ENCODE measurements at places on chromosomes 11 and 22.

DNA sequence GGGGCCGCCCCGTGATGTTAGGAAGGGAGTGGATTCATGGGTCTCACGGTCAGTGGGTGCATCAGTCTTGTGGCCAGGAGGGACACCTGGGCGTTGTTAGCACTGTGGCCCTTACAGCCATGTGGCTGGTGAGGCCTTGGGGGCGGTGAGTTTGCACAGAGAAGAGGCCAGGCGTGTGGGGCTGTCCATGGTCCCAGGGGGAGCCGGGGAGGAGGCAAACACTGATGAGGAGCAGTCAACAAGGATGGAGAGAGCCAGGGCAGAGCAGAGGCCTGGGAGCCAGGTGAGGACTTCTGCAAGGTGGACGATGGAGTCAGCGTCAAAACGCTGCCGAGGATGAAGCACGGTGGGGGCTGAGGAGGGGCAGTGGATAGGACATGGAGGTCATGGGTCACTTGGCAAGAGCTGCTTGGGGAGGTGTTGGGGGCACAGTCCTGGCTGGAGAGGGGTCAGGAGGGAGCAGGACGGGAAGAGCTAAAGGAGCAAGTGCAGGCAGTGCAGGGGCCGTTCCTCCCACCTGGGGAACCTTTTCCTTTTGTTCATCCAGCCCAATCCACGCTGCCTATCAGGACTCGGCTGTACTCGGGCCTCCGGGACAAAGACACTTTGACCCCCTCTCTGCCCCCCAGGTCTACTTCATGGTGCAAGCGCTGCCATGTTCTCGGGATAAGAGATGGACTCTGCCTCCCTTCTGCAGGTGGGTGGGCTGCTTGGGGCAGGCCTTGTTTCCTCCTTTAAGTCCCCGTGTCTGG, 801.1 kb downstream of the TBC1D22A start:
- no peak for DNase-seq

GRCh38 chr11:127193950-127194349, 193.4 kb upstream of the KIRREL3 start:
- DNase-seq, result no peak

DNA sequence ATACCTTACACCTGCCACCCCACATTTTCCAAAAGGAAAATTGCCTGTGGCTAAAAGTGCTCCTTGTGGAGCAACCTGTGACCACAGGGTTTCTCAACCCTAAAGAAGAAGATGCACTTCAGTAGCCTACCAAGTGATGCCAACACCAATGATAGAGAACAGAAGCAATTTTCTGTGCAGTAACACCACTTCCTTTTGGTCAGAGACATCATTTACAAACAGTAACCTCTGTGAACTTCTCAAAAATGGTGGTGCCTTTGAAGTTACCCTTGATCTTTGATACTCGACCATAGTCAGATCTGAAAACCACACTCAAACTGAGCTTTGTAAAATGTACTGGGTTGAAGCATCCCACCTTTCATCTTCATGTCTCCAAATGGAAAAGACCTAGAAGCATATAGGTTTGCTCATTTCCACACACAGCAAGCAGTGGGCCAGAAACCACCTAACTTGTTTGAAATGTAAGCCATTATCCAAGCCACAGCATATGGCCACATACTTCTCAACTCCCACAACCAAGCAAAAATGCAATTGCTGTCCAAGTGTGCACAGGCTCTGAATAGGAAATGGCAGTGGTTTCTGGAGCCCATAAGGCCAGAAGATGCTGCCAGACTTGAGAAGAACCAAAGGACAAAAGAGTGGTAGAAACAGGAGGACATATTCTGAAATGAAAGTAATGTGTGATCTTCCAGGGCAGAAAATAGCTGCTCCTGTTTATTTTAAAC, 24.3 kb downstream of the MPPED2 start:
- DNase-seq, result no peak

DNA sequence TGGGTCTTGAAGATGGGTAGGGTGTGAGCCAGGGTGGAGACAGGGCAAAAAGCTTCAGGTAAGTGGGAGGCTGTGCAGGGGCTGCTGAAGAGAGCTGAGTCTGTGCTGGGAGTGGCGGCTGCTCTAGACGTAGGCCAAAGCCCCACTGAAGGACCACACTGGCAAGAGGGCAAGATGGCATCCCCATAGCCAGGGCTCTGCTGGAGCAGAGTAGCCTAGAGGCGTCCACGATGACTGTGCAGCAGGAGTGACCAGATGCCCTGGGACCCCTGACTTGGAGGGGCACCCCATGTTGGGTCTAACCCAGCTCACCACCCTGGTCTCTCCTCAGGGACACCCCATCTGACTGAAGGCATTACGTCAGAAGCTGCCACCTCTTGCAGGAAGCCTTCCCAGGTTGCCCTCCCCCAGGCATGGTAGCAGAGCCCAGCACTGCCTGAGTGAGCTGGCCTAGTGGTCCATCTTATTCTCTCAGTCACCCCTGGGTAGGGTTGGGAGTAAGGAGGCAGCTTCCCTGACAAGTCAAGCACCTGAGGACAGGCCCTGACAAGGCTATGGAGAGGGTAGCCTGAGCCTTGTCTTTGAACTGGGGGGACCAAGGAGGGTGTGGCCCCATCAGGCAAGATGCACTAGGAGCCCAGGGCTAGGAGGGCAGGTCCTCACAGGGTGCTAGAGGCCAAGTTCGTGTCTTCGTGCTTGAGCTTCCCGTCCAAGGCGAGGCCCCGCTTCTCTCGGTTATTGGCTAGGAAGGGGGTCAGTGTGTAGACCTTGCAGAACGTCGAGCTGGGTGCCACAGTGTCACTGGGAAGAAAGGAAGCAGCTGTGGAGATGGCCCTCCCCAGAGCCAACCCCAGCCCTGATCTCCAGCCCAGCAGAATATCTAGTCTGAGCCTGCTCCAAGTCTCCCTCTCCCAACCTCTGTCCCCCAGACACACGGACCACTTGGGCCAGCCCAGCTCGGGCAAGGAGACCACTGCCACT, 33.1 kb downstream of the TPBGL start:
- DNase-seq, result no peak

- no peak for DNase-seq
Measured at GRCh38 chr11:85109141-85109540, 518.0 kb downstream of the DLG2 start.

GRCh38 chr11:75893251-75893650, 78.2 kb downstream of the UVRAG start:
- DNase-seq, result no peak

- no peak for DNase-seq
Measured at GRCh38 chr11:111086058-111086457, 159.5 kb upstream of the POU2AF2 start.

- DNase-seq, result no peak
Measured at GRCh38 chr11:112121981-112122615, 35.4 kb downstream of the SDHD start.

DNA sequence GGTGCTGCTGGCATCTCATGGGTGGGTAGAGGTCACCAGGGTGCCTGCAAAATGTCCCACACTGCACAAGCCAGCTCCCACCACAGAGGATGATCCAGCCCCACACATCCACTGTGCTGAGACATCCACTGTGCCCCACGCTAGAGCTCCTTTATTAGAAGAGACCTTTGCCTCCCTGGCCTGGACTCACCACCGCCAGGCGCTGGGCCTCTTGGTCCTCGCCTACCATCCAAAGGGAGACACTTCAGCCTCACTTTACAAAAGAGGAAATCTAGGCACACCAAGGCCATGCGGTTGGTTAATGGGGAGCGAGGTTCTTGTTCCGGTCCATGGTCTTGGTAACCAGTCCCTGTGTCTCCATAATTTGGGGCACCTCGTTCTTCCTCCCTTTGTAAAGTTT, 3.4 kb upstream of the ANO1 start:
- no peak for DNase-seq

- DNase-seq, result no peak
Measured at GRCh38 chr22:36887162-36887561, 26.3 kb upstream of the CSF2RB start.

DNA sequence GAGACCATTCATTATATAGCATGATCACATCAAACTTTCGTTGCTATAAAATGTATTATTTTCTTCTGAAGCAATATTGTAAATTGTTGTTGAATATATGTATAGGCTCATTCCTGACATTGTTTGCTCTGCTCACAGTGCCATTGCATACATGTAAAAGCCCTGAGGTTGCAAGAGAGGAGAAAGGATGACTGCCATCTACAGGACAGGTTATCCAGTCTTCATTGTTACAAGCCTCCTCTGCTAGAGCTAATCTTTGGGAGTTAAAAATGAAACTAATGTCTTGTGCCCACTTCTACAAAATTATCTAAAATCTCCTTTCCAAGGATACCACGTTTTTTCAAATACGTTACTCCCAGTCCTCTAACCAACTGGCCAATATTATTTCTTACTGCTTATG, 16.4 kb upstream of the OR5AL1 start:
- DNase-seq, result no peak

DNA sequence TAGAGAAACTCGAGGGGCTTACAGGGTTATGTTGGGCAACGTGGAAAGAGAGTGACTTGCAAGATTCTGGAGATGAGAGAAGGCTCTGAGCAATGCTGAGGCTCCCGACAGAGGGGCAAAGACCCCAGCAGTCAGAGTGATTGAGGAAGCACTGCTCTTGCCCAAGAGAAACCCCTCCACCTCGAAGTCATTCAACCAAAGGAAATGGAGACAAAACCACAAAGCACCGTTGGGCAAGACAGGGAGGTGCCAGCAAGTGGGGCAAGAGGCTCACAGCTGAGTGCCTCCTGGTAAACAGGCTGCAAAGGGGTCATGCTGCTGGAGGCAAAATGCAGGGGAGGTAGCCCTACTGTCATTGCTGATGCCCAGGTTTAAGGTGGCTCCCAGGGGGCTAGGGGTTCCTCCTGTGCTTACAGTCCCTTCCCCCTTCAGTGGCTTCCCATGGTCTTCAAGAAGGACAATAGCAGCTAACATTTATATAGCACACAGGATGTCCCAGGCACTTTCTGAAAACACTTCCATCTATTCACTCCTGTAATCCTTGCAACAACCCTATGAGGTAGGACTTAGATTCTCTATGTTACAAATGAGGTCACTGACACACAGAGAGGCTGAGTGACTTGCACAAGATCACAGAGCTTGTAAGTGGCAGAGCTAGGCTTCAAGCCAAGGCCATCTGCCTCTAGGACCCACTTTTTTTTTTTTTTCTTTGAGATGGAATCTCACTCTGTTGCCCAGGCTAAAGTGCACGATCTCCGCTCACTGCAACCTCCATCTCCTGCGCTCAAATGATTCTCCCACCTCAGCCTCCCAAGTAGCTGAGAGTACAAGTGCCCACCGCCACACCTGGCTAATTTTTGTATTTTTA, 18.1 kb upstream of the MYH9 start:
- no peak for DNase-seq

DNA sequence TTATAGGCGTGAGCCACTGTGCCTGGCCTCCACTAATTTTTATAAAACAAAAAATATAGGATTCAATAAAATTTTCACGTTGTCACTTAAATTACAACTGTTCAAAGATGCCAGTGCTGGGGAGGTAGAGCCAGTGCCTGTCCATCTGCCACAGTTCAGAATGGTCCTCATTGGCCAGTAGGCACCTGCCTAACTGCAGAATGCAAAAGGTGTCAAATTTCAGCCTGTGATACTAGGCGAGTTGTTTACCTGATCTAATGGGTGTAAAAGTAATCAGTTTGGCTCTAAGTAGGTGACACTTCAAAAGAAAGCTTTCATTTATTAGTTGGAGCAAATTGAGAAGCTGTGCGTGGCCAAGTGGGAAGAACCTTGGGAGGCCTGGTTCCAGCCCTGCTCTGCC, 2.4 kb downstream of the SMARCB1 start:
- DNase-seq, result no peak

DNA sequence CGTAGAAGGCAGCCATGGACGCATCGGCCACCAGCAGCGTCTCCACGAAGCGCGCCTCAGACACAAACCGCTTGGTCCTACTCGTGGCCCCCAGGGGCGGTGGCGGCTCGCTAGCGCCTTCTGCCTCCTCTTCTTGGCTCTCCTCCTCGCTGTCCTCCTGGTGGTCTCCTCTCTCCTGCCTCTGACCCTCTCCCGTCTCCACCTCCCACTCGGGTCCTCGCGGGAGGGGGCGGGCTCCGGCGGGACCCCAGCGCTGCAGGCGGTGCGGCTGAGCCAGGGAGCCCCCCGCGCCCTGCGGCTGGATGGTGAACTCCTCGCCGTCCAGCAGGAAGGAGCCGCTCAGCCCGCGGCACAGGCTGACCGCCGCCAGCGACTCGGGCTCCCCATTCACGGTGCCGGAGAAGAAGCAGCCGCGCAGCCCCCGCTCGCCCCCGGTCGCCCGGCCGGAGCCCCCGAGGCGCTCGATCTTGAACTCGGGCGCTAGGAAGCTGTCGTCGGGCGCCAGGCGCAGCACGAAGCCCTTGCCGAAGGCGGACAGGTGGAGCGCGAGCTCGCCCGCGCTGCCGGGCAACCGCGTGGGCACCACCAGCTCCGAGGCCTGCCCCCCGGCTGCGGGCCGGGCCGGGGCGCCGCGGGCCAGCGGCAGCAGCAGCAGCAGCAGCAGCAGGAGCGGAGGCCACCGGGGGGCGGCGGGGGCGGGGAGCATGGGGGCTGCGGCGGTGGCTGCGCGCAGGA, 661 bp downstream of the ADAMTS8 start:
- DNase-seq, result no peak
